ENCODE measurements at places on chromosomes 1 and 21.

GRCh38 chr21:41052820-41053555 lies 115.0 kb upstream of the BACE2 start:
- DNase-seq: no peak

DNA sequence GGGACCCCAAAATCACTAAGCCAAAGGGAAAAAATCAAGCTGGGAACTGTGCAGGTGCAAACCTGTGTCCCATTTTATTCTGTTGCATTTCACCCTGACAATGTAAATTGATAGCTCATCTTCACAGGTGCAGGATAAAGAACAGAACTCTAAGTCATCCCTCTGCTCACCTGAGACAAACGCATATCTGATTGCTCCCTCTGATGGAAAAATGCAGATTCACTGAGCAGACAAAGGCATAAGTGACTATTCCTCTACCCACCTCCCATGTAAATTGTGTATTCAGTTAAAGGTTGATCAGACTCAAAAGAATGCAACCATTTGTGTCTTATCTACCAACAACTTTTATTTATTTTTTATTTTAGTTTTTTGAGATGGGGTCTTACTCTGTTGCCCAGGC lies 644.2 kb downstream of the PTPRU start:
- no peak for DNase-seq

DNA sequence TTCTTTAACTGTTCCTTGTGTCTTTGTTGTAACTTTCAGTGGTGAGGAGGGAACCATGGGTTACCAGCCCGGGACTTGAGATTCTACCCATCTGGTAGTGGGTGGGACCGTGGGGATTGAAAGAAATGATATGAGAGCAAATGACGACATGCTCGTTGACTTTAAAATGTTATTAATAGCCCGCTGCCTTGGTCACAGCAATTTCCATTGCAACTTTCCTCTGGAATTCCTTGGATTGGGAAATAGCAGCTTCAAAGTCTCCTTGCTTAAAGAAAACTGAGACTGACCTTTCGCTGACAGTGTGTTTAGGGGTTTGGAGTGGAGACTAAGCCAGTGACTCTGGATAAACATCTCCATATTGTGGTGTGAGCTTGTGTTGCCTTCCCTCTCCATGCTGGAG lies 44.2 kb upstream of the MARK1 start:
- no peak for DNase-seq

DNA sequence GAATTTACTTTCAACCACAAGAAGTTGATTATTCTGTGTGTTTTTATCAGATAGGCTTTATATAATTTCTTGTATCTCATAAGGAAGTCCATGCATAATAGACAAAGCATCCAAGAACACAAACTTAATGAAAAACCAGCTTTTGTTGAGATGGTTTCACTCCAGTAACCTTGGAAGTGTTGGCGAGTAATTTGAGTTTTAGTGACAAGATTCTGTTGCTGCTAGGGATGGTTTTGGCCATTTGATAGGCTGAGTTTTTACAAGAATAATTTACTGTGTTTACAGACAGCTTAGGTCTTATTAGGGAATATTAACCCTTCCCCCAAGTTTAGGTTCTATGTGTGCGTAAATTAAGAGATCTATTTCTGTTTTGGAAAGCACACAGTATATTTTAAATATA lies 513.6 kb downstream of the USP25 start:
- DNase-seq: no peak

GRCh38 chr21:24716281-24716918 lies 890.9 kb downstream of the MRPL39 start:
- no peak for DNase-seq

GRCh38 chr1:30190511-30191153 lies 532.8 kb downstream of the MATN1 start:
- no peak for DNase-seq

GRCh38 chr1:50412813-50413476 lies 10.3 kb downstream of the DMRTA2 start:
- no peak for DNase-seq
